HFFc6 (cell line): ENCODE measurements at places on chromosomes 5 and 9. TPM values are rescaled to one million over a fixed set of nuclear protein-coding genes. Genes with fewer than 3 reads are reported as not detected.

PCDHA1 gene
- total RNA-seq: 0.09 to 0.21 TPM (median 0.21 TPM) in 3 replicates

PLAC8L1 gene
- total RNA-seq: 0.36 TPM in 1 of 3 replicates, not detected in the others

PCA3 gene
- not detected in 3 replicates for total RNA-seq

TBC1D2 gene
- 35.6 to 42.2 TPM (median 38.3 TPM) in 3 replicates for total RNA-seq

TMEM267 gene
- 16.9 to 18.6 TPM (median 18.5 TPM) in 3 replicates for total RNA-seq

KDM4C gene
- total RNA-seq: 10.5 to 14.1 TPM (median 12.1 TPM) in 3 replicates

PNPLA7 gene
- 0.42 to 1.1 TPM (median 0.64 TPM) in 3 replicates for total RNA-seq

FBN2 gene
- total RNA-seq: 180 to 253 TPM (median 185 TPM) in 3 replicates

DAPK1 gene
- total RNA-seq: 0.17 to 0.36 TPM (median 0.20 TPM) in 3 replicates

- no peak for DNase-seq
Measured at GRCh38 chr5:39175273-39175955, 43.9 kb downstream of the FYB1 start.

DNA sequence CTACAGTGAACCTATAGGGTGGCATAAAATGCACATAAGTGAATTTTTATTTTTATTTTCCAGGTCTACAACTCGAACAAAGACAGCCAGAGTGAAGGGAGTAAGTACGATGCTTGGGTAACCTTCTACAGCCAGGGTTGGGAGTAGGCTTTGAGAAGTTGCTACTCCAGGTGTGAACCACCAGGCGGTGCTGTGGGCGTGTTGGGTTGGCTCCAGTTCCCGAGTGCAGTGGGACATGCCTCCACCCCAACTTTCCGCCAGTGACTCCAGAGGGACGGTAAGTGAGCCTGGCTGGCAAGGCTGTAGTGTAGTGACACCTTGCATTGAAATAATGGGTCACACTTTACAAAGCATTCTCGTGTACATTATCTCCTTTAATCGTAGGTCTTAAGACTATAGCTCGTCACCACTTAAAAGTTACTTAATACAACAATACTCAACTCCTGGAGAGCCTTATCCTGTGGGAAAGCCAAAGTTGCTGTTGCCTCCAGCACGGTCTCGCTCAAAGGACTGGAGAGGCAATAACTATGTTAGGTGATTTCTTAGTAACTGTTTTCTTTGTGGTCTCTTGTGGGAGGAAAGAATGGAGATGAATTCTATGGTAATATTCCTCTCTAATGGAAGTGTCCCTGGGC lies 244.0 kb downstream of the ARHGAP26 start:
- no peak for DNase-seq

GRCh38 chr5:22431840-22432239 lies 421.3 kb downstream of the CDH12 start:
- no peak for DNase-seq

DNA sequence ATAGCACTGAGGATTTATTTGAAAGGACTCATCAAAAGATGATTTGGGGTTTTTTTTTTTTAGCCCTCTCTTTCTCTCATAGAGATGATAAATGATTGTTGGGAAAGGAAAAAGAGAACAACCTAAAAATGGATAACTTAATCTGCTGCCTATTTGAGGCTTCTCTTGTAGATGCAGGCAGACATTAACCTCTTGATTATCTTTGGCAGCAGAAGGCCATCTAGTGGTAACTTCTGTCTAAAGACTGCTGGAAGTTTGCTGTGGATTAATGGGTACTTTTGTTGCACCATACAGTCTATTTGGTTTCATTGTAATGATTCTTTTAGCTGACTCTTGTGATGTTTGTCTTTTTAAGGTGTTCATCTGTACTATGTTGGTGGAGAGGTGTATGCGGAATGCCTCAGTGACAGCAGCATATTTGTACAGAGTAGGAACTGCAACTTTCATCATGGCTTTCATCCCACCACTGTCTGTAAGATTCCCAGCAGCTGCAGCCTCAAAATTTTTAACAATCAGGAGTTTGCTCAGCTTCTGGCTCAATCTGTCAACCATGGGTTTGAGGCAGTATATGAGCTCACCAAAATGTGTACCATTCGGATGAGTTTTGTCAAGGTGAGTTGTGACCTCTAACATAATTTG lies 18.8 kb downstream of the SMIM32 start:
- peak; percentile 50 for DNase-seq

- peak; percentile 10 for DNase-seq
Measured at GRCh38 chr9:29751226-29751625, 2177.9 kb upstream of the C9orf72 start.

DNA sequence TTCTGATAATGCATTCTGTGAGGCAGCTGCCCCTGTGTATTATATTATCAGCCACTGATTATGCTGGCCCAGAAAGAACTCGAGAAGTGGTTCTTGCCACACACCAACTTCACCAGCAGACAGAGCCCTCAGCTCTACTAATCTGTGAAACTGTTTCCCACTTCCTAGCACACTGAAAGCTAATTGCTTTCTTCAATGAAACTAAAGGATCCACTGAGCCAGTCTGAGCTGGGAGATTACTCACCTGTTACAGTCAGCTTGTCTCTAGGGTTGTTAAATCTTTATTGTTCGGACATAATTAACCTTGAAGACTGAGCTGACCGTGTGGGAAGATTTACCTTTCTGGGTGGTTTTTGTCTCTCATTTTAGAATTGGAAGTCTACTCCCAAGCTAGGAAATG lies 263.2 kb downstream of the KCTD16 start:
- DNase-seq: no peak

DNA sequence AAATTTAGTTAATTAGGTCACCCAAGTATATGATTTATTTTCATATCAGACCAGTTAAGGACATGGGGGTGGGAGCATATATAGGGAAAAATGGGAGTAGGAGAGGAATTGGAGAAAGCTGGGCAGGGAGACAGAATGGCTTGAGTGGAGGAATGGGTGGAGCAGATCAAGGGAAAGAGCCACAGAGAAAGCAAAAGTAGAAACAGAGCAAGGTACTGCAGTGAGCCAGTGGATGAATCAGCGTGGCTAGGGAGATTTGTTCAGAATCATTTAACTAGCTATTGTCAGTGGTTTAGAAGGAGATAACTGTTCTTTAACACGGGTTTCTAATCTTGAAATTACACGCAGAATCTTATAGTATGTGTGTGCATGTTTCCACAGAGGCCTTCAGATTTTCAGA lies 37.4 kb downstream of the SNX24 start:
- peak; percentile 16 for DNase-seq

DNA sequence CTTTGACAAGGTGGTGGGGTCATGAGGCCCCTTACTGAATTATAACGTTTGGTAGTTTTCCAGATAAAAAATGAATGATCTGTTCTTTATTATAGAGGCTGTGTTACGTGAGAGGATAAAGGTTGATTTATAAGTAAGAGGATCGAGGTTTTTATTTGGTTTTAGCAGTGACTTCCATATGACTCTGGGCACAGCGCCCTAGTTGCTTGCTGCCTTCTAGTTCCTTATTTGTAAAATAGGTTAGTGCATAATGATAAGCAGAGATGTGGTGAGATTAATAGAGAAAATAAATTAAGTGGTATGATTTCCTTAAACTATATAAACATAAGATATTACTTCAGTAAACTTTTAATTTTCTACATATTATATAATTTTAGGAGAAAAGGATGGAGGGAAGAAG lies 29.8 kb downstream of the MRRF start:
- no peak for DNase-seq

DNA sequence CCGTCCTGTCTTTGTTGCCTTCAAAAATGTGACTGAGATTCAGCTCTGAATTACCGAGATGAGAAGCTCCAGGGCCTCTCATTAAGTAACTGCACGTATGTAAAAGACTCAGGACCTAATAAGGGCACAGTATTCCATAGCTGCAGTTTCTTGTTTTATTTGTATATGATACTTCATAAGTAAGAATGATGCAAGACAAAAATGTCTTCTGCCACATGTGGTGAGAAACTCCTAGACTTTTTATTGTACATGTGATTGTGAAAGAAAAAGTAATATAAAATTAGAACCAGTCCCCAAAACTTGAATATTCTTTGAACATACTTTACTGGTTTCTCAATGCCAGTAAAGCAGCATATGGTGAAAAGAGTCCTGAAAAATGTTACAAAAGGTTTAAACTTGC lies 110.1 kb upstream of the OTULINL start:
- DNase-seq: no peak

- no peak for DNase-seq
Measured at GRCh38 chr5:16245249-16245648, 65.7 kb upstream of the MARCHF11 start.

DNA sequence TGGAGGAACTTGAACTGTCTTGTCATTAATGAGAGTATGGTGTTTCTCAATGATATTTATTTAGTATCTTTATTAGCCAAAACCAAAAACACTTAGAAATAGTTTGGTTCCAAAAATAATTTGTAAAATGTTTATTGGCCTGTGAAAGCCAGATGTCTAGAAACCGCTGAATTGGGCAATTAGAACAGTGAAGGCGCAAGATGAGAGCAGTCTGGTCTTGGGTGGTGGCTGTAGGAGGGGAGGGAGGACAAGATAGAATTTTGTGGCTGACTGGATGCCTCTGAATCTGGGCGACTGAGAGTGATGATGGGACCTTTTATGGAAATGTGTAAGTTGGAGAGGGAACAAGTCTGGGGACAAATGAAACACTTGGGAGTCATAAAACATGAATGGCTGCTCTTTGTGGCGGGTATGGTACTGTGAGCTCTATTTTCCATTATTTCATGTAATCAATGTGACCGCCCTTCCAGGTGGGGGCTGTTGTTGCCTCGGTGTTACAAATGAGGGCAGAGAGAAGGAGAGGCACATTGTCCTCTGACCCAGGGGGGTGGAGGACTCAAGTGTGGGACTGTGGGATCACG lies 35.5 kb downstream of the PDZD2 start:
- no peak for DNase-seq

GRCh38 chr5:176521286-176521685 lies 15.9 kb downstream of the RNF44 start:
- DNase-seq: no peak

GRCh38 chr9:37374892-37375291 lies 47.6 kb upstream of the GRHPR start:
- no peak for DNase-seq

GRCh38 chr5:115271295-115272050 lies 8.8 kb upstream of the PGGT1B start:
- no peak for DNase-seq

DNA sequence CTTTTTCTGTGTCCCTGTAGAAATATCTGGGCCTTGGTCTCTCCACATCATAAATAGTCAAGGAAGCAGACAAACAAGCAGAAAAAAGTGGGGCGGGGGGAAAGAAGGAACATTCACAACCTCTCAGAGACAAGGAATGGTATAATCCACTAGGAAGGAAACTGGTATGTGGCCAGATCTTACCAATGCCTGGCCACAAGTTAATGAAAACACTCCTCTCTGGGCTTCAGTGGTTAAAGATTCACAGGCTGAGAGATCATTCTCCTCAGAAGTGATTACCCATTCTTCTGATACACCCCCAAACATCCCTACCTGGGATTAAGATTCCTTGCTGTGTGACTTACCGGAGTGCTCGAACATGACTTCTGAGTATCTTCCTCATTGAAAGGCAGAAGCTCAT lies 290.6 kb downstream of the MARCHF11 start:
- no peak for DNase-seq

DNA sequence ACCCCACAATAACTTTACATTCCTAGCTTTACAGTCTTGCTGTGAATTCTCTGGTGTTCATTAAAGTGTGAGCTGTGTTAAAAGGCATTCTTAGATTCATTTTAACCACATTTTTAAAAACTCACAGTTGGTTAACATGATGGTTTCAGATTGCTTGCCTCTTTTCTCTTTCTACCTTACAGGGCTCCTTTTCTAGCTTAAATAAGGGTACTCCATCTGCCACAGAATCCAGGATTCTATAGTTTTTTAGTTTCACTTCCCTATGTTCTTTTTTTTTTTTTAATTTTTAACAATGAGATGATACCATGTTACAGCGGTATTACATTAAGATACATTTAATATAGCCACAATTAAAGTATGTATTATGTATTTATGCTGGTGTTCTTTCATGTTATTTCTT lies 3.9 kb upstream of the FBXO4 start:
- no peak for DNase-seq

GRCh38 chr9:93012963-93013855 lies 45.3 kb upstream of the SUSD3 start:
- DNase-seq: no peak

GRCh38 chr9:123946101-123946821 lies 16.3 kb upstream of the DENND1A start:
- DNase-seq: no peak

- peak; percentile 48 for DNase-seq
Measured at GRCh38 chr5:126544087-126544740, 50.8 kb downstream of the ALDH7A1 start.

DNA sequence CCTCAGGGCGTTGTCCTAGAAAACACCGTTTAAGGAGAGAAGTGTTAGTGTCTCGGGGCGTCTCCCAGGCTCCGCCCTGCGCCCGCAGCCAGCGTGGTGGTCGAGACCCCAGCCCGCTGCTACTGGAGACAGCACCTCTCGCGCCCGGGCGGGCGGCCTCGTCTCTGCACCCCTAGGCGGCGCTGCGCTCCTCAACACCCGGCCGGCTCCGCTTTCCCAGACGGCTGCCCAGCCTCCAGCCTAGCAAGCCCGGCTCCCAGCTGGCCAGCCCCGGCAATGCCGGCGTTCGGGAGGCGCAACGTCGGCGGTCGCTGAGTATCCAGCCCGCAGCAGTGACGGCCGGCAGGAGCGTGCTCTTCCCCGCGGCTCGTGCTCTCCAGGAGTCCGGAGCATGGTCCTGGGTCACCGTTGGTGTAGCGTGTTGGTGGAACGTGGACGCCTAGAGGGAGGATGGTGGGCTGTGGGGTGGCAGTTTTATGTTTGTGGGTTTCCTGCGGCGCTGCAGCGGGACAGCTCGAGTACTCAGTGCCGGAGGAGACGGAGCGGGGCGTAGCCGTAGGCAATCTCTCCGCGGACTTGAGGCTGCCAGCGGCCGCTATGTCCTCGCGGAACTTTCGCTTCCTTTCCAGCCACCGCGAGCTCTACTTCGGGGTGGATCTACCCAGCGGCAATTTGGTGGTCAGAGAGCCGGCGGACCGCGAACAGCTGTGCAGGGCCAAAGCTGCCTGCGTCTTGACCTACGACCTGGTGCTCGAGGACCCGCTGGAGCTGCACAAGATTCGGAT lies 536 bp downstream of the PCDHAC1 start:
- DNase-seq: no peak

DNA sequence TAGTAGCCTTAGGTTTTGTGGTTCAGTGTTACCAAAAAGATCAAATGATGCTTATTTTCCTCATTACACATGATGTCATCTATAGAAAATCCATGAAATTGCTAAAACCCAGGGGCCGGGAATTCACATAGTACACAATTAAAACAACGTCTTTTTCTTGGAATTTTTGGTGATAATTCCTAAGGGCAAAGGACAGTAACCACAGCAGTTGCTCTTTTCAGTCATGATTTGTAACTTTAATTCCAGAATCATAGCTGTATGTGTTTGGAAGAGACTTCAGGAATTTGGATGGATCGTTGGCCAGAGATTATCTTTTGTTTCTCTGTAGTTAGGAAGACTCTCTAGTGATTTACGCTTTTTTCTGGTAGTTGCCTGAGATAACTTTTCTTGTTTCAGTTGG lies 748.7 kb downstream of the TLE4 start:
- no peak for DNase-seq
